ENCODE measurements at places on chromosomes 3 and 15.

GRCh38 chr3:194475978-194476377, 10.8 kb downstream of the ATP13A3 start:
- DNase-seq: no peak

DNA sequence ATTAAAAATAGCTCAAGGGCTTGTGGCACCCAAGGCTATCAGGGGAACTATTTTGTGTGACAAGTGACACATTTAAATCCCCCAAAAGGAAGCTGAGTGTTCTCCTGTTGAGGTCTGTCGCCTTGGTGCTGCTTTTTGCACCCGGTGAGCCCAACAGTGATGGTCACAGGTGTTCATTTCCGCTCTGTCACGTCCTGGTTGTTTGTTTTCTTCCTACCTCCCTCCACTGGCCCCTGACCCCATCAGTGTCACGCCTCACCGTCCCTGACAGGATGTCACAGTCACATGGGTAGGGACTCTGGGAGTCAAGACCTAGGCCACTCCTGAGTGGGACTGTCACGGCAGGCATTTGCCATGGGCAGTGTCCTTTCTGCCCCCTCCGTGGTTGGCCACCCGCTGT, 11.2 kb downstream of the SLCO3A1 start:
- DNase-seq: no peak

- no peak for DNase-seq
Observed at GRCh38 chr3:72009851-72010443, 225.0 kb upstream of the PROK2 start.

GRCh38 chr3:171189394-171190080, 163.0 kb upstream of the SLC2A2 start:
- DNase-seq: no peak

DNA sequence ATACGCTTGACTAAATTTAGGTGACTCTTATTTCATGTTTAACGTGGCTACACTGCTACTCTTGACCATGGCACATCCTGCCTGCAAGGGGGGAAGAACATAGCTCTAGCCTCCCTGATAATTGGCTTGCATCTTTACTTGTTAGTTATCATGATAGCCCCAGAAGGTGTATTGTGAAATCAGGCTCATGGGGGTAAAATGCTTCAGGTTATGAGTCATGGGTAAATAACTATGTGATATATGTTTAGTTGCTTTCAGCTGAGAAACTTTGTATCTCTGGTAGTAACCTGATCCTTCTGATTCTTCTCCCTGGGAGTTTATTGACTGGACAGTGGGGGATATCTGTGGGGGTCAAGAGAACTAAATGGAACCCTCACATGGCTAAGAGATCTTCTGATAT, 660.8 kb upstream of the UBE2E2 start:
- no peak for DNase-seq

DNA sequence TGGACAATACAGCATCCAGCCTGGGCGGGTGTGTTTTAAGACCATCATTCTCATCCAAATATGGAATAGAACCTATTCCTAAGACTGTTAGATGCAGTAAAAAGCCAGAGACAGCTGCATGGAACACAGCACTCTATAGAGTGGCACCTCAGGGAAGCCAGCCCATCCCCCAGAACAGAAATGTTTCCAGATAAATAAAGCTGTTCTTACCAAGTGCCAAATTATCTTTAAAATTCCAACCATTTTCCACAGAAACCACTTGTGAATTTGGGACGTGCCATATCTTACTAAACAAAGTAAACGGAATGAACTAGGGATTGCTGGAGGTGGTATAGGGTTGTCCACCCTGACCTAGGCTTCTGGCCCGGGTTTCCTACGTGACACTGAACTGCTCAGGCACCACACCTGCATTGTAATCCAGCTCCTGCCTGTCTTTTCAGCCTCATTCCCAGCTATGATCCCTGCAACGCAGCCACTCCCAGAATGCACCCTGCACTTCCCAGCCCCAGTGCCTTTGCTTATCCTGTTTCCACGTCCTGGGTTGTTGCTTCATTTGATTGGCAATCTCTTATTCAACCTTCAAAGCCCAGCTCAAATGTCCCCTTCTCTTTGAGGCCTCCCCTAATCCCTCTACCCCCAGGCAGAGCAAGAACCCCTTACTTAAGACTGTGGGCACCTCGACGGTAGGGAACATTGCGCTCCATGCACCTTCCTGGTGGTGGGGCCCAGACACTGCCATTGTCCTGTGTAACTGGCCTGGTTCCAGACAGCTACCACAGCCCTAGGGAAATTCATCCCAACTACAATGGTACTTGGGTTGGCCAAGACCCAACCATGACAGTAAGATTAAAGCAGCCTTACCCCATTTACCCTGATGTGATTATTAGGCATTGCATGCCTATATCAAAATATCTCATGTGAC, 100.2 kb downstream of the IQSEC1 start:
- no peak for DNase-seq
